Erythroblast (primary cell): ENCODE measurements at places on chromosomes 2 and 18.

DNA sequence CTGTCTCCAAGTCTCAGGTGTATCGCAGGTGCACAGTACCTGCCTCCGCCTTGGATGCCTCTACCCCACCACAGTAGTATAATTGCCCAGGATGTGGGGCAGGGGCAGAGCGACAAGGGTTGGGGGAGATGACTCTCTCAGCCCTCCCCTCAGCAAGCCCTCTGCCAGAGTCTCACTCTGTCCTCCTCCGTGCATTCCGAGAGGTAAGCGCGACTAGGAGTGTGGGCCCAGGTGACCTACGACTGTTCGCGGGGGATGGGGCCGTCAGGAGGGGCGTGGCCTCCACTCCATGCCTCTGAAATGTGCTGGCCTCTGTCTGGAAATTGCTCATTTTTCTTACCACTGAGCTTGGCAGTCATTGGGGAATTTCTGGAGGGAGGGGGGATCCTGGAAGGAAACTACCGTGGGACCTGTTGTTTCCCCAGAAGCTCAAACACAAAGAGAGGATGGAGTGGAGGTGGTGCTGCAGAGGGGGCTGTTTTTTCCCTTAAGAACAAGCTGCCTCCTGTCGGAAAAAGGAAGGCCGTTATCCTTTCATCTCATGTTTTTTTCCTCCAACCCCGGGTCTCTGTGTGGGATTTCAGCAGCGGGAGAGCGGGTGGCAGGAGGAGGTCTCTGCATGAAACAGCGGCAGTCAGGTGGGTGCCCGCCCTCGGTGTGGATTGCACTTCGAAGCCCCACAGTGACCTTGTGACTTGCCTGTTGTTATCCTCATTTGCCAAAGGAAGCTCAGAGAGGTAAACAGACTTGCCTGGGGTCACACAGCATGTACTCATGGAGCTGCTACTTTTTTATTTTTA, 13.0 kb upstream of the RALB start:
- no peak for DNase-seq

DNA sequence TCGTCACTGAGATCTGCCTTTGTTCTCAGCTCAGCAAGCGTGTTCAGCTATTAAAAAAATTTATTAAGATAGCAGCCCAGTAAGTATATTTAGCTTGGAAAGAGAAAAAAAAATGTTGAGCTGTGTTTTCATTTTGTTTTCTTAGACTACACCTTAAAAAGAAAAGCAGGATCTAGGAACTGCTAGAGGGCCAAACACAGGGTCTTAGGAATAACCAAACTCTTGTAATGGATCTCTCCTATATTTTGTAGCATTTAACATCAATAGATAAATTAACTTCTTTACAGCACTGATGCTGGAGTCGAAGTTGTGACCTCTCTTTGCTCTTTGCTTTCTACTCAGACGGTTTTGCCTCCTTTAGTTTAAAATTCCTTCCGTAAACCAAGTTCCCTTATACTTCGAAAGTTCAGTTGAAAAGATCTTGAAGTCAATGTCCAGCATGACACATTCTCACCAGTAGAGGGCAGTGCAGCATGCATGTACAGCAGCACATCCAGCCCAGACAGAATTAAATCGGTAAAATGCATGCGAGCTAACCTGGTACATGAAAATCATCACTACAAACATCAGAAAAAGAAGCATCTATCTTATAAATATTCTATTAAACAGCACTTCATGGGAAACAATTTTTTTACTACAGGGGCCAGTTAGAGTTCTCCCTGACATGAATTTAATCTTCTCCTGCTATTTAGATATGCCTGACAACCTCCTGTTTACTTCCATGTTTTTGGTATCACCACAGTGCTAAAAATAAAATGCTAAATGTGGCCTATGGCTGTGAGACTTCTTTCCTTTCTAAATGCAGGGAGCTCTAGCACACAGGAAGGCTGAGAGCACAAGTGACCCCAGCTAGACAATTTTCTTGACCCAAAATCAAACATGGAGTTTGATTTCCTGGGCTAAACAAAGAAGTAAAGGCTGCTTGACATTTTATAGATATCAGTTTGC, 48.2 kb upstream of the MAP3K20 start:
- peak; percentile 90 for DNase-seq

- no peak for DNase-seq
Measured at GRCh38 chr2:105103481-105103880, 65.6 kb downstream of the MRPS9 start.

- no peak for DNase-seq
Measured at GRCh38 chr18:998936-999335, 94.3 kb downstream of the ADCYAP1 start.

- DNase-seq, result no peak
Measured at GRCh38 chr2:55000341-55000740, 49.9 kb downstream of the RTN4 start.

GRCh38 chr2:108346827-108347226, 30.9 kb upstream of the SULT1C4 start:
- DNase-seq, result no peak

DNA sequence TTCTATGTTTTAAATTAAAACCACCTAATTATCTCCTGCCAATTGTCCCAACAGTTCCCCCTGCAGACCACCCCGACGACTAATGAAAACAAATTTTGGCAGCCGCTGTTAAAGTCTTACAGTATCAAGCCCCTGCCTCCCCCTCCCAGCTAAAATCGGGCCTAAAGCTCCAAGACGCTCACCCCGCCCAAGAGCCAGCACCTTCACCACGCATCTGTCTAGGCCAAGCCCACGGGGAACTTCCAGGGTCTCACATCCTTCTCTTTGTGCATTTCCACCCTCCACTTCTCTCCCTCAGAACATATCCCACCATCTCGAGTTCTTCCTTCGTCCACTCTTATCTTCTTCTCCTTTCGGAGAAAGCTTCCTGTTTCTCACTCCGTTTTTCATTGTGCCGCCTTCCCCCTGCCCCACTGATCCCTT, 445 bp downstream of the PRPF40A start:
- peak; percentile 82 for DNase-seq

DNA sequence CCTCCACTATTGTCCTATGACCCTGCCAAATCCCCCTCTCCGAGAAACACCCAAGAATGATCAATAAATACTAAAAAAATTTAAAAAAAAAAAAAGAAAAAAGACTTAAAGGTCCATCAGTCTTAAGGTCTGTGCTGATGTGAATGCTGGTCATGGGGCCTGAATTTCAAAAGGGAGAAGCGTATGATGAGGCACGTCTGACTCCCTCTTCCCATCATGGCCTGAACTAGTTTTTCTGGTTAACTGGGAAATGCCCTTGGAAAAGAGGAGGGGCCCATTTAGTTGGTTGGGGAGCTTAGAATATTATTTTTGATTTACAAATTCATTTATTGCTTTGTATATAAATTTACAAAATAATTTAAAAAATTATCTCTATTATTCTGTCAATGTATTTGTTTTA, 291.0 kb upstream of the CDH19 start:
- no peak for DNase-seq

DNA sequence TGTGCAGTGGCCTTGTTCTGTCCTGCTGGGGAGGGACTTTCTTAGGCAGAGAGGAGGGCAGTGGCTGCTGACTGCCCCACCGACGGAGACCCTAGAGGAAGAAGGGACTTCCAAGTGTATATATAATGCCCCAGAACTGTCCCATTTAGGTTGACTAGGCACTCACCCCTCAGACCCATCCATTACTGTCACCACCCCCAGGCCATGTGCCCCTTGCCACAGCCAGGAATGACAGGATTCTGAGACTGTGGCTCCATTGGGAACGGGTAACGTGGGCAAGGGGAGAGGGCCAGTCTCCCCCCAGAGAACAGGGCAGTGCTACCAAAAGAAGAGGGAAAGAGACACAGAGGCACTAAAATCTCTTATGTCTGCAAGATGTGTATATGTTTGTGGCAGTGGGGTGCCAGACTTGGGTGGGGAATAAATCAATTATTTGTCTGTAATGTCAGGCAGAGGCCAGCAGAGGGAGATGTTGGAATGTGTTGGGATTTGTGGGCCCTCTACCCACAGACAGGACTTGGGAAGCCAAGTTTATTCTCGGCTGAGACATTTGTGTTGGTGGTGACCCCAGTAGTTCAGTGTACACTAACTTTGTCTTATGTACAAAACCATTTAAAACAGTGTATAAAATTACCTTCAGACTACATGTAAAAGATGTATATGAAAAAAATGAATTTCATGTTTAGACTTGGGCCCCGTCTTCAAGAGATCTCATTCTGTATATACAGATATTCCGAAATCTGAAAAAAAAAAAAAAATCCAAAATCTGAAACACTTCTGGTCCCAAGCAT, 24.0 kb upstream of the TMEM37 start:
- DNase-seq, result peak; percentile 51

- no peak for DNase-seq
Measured at GRCh38 chr2:121727950-121728349, 8.7 kb downstream of the NIFK start.

- DNase-seq, result no peak
Measured at GRCh38 chr2:111126581-111126980, 5.9 kb downstream of the BCL2L11 start.

GRCh38 chr2:1849450-1849849, 105.1 kb upstream of the PXDN start:
- no peak for DNase-seq

- DNase-seq, result peak; percentile 41
Measured at GRCh38 chr18:74836296-74837139, 238.8 kb downstream of the ZNF407 start.

DNA sequence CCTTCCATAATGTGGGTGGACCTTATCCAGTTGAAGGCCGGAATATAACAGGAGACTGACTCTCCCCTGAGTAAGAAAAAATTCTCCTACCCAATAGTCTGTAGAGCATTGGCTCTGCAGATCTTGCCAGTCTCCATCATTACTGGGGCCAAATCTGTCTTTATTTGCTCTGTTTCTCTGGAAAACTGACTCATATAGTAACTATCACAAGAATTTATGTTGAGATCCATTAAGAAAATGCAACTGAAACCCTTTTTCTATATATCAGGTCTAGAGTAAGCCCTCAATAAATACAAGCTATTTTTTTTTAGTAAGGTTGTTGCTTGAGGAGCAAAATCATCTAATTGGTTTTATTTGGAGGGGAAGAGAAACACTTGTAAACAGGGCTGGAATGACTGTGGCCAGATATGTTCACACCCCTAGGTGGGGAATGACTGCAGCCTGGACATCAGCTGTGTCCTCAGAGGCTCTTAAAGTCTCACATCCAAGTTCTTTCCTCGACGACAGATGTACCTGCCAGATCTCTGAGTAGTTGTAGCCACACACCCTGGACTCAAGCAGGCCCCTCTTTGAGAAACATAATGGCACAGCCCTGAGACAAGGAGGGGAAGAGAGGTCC, 339.7 kb downstream of the TNS1 start:
- DNase-seq, result no peak

DNA sequence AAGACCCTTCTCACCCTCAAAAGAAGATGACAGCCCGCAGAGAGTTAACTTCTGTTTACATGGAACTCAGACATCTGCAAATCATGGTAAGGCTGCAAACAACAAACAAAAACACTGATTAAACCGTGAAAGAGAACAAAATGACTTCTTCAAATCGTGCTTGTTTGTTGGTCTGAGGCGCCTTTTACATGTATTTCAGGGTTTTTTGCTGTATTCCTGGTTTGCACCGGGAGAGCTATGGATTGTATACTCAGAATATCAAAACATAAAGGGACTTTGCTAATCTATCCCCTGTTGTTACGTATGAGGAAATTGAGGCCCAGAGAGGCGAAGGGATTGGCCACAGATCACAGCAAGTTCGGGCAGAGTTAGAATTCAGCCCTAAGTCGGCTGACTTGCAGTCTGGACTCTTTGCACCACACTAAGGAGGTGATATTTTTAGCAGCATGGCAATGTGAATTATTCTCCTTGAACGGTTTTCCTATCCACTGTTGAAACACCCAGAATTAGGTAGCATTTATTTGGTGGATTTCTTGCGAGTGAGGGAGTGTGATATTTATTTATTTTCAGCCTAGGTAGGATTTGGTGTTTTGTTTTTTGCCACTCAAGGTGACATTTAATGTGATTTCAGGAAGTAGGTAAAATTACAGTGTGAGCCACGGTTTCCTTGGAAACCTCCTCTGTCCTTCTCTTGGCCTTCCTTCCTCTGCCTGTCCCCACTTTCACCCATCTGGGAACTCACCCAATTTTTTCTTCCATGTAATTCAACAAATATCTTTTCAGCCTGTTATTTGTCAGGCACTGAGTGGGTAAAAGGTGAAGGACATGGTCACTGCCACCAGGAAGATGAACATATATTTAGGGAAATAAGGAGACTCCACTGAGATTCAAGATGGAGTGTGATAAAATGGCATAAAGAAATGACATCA, 980 bp upstream of the PDE6D start:
- peak; percentile 62 for DNase-seq

- DNase-seq, result no peak
Measured at GRCh38 chr2:237806334-237806733, 7.8 kb downstream of the RBM44 start.

- peak; percentile 75 for DNase-seq
Measured at GRCh38 chr18:63339920-63340484, 20.4 kb upstream of the BCL2 start.

- DNase-seq, result peak; percentile 17
Measured at GRCh38 chr2:74327199-74327598, 16.0 kb downstream of the SLC4A5 start.

DNA sequence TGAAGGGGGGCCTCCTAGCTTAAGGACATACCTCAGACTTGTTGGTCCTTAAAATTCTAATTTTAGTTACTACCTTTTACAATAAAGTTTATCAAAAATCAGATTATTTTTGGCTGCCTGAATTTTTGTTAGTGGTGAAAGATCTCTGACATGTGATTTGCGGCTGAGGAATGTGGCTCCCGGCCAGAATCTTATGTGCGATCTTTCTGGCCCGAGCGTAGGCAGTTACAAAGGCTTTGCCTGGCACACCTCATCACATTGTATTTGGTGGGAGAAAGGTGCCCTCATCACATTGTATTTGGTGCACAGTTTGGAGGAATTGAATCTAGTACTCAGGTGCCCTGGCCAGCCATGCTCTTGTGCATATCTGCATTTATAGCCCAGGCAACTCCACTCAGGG, 289.1 kb downstream of the GULP1 start:
- no peak for DNase-seq

- DNase-seq, result no peak
Measured at GRCh38 chr2:130890941-130891669, 54.4 kb downstream of the ARHGEF4 start.

DNA sequence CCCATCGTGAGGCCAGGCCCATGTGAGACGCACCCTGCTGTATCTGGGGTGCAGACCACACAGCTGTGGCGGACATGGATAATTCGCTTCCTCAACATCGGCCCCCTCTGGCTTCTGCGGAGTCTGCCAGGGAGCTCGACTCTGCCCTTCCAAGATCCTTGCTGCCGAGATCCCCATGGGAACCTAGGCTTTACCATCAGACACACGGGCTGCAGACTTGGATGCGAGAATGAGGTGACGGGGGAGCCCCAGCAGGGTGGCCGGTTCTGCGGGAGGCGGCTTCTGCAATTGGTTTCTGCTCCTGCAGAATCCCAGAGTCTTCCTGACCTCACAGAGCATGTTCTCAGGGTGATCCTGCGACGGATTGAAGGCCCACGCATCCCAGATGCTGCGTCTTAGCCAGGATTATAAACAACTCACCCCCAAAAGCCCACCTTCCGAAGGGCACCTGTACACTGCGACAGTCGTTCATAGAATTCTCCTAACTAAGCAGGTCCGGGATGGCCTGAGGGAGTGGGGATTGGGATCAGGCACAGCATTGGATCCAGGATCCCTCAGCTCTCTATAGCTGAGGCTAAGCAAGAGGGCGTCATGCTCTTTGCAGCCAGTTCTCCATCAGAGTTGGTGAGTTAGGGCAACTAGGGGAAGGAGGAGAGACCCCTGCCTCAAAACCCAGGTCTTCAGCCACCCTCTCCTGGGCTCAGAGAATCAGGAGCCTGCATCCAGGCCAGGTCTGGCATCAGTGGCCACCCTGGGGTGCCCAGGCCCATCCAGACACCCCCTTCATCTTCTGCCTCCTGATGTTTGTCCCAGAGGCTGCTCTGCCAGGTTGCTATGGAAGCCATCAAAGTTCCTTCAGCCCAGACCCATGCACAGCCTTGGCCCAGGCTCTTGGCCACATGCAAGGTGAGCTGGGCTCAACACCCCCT, 74.7 kb upstream of the SNTG2 start:
- no peak for DNase-seq
